Right renal cortex interstitium (tissue), 3 donors: ENCODE measurements at places on chromosomes 7 and 10. TPM values are rescaled to one million over a fixed set of nuclear protein-coding genes. Genes with fewer than 3 reads are reported as not detected.
A peak's percentile ranks its signal among the peaks of the same experiment; 100 is the strongest.

- DNase-seq = no peak
These were observed 3.2 kb upstream of the VSTM4 start for GRCh38 chr10:49118430-49119074.

DNA sequence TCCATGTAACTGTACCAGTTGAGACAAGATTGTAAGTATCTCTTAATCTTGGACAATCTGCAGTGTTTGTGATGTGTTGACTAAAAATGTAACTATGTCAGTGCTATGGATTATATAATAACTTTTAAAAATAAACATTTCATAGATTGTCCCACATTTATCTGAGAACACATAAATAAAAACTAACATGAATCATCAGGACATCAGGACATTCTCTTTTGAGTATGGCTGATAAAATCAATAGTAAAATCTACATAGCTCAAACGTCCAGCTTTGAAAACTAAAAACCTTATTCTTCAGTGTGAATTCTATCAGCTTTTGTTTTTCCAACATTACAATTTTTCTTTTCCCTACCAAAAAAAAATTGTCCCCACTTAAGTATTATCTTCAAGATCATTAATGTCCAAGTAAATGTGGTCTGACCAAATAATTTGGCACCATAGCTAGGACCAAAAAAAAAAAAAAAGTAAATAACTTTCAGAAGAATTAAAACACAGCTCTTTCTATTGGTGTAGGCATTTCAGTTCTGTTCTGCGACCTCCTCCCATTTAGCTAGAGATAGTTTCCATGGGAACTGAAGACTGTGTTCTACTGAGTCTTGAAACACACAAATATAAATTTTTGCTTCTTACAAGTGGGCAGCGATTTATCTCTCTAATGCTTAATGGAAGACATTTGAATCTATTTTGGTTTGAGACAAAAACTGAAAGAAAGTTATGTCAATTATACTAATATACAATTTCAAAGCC is 123.0 kb upstream of the SGCE start:
- DNase-seq = no peak

DNA sequence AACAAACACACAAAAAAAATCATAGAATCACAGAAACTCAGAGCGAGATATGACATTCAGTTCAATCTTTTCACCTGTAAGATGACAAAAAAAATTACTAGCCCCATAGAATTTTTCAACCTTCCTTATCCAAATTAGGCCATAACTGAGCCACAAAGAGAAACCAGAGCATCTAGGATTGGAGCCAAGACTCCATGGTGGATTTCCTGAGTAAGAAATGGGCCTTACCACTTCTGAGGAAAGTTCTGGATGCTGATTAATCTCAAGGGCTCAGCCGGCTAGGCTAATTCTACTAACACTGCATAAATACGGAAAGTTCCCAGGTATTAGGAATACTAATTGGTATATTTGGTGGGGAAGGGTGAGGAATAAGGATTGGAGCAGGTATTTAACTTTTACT is 16.8 kb downstream of the LIPM start:
- DNase-seq = no peak

GRCh38 chr7:66507764-66508296 is 120.9 kb upstream of the KCTD7 start:
- DNase-seq = no peak

DNA sequence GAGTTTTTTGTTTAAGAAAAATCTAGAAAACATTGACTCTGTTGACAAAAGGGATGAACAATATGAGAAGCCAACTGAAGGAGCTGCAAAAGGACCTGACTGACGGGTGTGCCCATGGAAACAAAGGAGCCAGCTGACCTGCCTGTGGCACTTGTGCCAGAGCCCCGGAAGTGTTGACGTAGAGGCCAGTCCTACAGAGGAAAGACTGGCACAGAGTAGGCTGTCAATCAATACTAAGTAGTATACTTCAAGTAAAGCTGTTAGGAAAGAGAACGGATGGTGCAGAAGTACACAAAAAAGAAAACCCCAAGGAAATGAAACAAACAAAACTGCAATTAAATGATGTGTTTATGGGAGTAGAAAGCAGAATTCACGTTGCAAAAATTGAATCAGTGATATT is 19.0 kb upstream of the ABI1 start:
- DNase-seq = no peak

GRCh38 chr7:44808914-44809393 is 12.5 kb downstream of the PPIA start:
- no peak for DNase-seq

DNA sequence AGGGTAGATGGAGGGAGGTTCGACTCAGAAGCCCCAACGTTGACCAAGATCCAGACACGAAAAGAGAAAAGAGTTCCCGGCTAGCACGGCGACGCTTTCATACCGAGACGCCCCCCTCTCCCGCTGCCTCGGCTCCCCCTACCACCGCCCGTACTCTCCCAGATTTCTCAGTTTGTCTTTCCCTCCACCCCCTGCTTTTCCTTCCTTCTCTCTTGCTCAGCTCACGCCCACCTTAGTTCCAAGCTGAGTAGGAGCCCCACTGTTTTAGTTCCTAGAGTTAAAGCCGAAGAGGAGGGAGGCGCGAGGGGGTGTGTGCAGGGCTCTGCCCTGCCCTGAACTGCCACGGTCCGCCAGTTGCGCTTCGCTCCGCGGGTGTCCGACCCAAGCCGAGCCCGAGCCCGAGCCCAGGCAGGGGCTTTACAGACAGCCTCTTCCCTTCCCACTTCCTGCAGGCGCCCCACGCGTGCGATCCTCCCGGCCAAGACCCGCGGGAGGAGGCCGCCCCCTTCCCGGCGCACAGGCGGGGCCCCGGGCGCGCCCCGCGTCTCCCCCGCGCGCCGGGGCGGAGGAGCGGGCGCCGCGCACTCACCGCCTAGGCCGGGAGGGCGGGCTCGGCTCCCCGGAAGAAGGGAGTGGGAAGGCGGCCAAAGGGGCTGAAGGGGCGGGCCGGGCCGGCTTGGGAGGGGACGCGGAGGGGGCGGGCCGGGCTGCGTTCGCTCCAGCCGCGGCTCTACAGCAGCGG is at the start of gene EPHB6:
Gene EPHB6, plus strand, starts transcription at position 705 of the 742 bp plus-strand sequence. CDS start 8,152 bp downstream, outside the sequence.
- DNase-seq = peak; percentile 65

GRCh38 chr7:5177060-5177459 is 13.0 kb upstream of the WIPI2 start:
- DNase-seq = no peak

GRCh38 chr7:47818796-47819606 is 129.3 kb downstream of the PKD1L1 start:
- DNase-seq = peak; percentile 73

DNA sequence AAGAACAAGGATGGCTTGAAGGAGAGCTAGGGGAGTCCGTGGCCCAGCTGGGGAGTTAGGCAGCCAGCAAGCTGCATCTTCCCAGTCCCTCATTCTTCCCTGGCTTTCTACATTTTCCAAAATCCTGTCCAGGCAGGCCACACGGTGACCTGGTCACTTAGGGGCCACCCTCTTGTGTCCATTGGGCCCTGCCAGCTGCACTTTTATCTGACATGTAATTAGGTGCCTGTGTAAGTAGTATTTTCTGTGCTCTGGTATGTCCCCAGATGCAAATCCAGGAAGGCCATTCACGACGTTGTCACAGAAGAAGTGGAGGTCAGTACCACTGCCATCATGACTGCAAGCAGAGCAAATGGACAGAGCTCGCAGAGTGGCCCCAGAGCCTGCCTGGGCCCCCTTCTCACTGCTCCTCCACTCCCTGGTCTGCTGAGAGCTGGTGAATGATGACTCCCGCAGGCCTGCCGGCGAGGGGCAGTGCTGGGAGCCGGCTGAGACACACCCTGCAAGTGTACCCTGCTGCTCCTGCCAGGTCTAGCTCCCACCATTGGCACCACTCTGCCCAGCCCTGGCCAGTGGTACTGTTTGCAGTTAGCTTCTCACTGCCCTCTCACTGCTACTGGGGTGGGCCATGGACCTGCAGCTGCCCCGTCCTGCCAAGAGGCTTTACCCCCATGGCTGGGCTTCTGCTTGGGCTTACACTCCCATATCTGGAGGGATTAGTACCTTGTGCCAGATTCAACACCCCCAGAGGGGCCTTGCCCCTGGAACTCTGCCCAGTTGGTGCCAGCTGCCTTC is 98.2 kb downstream of the GLRX3 start:
- DNase-seq = no peak

DNA sequence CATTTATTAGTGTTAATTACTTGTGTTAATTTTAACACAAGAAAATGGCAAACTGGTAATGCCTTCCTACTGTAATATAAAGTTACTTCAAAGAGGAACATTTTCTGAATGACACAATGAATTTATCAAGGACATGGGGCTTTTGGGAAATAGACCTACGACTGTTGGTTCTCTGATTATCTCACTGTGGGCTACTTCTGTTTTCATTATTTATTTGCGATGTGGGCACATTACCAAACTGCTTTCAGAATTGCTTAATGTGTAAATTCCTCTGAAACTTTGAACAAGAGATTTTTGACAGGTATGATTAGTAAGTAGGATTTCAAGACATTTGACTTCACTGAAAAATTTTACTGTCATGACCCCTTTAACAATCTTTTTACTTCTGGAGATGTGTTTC is 535.6 kb downstream of the CNTNAP2 start:
- no peak for DNase-seq

DNA sequence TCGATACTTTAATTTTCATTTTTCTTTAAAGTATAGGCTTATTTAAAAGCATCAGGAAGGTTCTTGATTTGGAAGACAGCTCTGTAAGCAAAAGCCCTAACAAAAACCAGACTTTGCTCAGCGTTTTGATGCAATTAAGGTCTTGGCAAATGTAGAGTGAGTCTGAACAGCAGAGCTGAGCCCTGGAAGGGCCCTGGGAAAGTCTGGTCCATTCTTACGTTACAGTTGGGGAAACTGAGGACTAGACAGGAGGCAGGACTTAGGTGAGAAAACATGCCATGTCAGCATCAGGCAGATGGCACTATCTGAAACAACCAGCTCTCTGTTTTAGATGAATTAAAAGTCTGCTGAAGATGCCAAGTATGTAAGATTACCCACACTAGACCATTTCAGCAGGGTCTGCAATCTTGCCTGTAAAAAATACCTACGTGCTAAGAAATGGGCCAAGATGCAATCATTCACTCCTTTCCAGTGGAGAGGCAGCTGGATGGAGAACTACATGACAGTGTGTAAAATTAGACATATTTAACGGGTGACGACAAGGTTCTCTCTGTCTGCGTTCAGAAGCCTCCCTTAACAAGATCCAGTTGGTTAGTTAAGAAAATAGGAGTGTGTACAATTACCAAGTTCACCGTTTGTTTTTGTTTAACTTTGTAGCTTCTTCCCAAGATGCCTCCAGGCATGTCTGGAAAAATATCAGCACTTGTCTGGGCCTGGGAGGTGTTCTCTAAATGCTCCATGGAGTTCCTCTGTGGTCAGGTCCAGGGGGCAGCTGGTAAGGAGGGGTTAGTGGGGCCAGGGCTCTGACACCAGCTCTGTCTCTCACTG is 502.3 kb upstream of the ZMIZ1 start:
- no peak for DNase-seq

DNA sequence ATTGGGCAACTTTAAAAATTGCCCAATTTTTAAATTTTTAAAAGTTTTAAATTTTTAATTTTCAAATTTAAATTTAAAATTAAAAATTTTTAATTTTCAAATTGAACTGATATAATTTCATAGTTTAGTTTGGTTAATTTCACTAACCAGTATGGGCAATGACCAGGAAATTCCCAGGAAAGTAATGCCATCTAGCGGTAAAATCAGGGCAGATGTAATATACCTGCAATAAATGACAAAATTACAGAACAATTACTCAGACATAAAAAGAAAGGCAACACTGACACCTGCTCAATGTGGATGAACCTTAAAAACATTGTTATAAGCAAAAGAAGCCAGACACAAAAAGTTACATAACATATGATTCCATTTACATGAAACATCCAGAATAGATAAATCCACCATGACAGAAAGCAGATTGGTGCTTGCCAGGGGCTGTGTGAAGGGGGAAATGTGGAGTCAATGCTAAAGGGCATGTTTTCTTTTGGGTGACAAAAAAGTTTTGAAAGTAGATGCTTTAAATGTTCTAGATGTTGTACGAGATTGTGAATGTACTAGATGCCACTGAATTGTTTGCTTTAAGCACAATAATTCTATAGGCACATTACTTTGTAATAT is 28.6 kb upstream of the SLC16A12 start:
- DNase-seq = no peak

GRCh38 chr10:96082153-96082552 is 38.8 kb downstream of the CCNJ start:
- DNase-seq = no peak

DNA sequence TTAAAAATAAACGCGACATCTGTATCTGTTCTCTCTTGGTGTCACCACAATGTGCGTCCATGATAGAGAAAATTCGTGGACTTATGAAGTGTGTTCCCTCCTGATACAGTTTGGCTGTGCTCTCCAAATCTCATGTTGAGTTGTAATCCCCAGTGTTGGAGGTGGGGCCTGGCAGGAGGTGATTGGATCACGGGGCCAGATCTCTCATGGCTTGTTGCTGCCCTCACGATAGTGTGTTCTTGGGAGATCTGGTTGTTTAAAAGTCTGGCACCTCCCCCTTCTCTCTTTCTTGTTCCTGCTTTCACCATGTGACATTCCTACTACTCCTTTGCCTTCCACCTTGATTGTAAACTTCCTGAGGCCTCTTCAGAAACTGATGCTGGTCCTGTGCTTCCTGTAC is 229.4 kb upstream of the MYO3A start:
- no peak for DNase-seq

GRCh38 chr10:124601431-124602120 is 140.0 kb downstream of the LHPP start:
- no peak for DNase-seq

- no peak for DNase-seq
These were observed 58.4 kb downstream of the MGMT start for GRCh38 chr10:129525401-129525801.

DNA sequence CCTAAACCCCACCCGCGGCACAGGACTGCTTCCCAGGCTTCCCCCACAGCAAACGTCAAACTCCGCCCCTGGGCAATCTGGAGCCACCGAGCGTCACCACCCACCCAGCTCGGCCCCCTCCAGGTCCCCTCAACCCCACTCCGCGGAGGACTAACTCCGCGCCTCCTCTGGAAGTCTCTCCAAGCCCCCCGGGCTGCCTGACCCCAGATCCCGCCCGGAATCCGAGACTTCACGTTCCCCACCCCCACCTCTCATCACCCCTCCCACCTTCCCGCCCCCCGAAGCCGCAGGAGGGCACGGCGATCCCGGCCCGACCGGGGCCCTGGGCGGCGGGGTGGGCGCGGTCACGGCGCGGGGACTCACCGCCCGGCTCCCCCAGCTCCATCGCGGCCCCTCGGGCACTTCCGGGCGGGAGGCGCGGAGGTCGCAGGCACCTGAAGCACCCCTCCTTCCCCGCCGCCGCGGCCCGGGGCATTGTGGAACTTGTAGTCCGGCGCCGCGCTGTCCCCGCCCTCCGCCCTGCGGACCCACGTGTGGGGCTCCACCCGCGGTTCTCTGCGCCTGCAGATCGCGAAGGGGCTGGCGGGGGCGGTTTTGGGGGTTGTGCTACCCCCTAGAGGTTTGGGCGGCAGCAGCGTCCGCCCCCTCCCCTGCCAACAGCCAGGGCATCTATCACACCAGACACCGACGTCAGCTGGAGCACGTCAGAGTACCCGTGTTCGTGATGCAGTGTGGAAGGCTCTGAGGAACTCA is at the start of gene TMUB1:
Gene TMUB1, minus strand, starts transcription at position 423 of the 753 bp plus-strand sequence. CDS start 930 bp downstream, outside the sequence.
- no peak for DNase-seq

The SFRP4 gene
- polyA plus RNA-seq = 1.9 TPM

The MYPN gene
- polyA plus RNA-seq = 0.08 TPM

The FAM25G gene
- not detected for polyA plus RNA-seq

The GCK gene
- 3.6 TPM for polyA plus RNA-seq

The KIAA1217 gene
- 74.2 TPM for polyA plus RNA-seq

The GRM3 gene
- 0.07 TPM for polyA plus RNA-seq

The RHOBTB1 gene
- 76.7 TPM for polyA plus RNA-seq

The INA gene
- 0.64 TPM for polyA plus RNA-seq
